AG10803 (cell line): ENCODE measurements at places on chromosomes 4 and X.

GRCh38 chr4:127291316-127291715 lies 341.4 kb upstream of the INTU start:
- DNase-seq, result peak; percentile 50

DNA sequence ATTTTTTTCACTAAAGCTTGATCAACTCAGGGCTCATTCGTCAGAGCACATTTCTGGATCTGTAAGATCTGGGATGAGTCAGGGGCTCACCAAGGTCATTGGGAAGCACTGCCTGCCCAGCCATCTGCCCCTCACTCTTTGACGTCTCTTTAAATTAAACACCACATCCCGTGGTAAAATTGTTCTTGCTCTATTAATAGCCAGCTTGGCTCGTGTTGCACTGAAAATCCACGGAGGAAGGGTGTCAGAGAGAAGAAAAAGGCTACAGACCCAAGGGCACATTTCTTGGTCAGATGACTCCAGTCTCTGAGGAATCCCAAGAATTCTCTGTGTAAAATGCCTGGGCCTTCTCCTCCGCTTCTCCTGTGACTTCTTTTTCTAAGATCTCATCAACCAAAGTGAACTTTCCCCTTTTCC lies 45.7 kb upstream of the GATB start:
- DNase-seq, result peak; percentile 89

DNA sequence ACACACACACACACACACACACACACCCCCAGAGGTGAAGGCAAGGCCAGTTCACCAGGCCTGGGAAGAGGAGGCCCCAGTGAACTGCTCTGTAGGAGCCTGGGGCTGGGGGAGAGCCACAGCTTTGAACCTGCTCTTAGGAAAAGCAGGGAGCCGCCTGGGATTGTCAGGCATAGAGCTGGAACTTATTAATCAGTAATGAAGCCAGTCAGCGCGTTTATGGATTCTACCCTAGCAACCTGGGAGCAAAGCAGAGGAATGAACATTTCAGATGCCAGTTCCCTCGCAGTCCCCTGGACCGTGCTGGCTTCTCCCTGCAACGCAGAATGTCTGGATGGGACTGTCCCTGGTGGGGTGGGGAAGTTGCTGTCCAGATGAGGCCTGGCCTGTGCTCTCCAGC lies 45.3 kb upstream of the DDX3X start:
- DNase-seq, result no peak

- DNase-seq, result peak; percentile 17
Measured at GRCh38 chrX:140141444-140142029, 176.2 kb upstream of the CXorf66 start.

DNA sequence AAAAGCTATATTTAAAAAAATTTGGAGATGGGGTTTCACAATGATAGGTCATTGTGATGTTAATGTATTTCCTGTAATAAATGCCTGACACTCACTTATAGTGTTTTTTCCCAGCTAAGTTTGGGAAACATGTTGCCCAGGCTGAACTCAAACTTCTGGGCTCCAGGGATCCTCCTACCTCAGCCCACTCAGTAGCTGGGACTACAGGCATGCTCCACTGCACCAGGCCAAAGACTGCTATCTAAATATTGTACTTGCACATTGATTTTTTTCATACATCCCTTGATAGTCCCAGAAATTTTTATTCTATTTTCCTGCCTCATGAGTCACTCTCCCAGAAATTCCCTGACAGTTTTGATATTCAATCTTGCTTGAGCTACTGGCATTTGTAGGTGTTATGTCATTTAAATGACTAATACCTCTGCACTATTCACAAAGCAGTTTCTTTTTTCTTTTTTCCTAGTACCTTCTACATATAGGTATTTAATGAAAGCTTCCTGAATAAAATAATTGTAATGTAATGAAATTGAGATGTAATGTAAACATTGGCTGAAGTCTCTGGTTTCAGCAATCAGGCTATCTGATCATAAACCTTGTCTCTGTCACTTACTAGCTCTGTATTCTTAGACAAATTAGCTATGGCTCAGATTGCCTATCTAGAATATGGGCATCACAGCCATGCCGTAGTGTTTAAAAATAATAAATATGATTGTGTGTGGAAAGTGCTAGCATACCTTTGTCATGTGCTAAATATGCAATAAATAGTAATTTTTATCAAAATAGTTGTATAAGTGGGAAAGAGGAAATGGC lies 1973.0 kb upstream of the AGA start:
- DNase-seq, result no peak

DNA sequence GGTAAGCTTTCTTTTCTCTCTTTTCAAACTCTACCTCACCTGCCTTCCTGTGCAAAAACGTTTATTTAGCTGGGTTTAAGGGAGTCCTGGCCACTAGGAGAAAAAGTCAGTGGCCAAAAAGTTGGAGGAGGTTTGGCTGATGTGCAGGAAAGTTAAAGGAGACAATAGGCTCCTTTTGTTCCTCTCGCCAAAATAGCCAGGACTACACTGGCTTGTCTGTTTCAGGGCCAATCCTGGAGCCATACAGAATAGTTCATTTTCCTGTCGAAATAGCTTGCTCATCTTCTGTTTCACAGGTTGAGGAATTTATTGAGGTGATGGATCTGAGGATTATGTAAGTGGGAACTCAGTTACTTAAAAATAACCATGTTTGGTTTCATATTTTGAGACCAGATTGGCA lies 423 bp downstream of the HEPH start:
- no peak for DNase-seq

DNA sequence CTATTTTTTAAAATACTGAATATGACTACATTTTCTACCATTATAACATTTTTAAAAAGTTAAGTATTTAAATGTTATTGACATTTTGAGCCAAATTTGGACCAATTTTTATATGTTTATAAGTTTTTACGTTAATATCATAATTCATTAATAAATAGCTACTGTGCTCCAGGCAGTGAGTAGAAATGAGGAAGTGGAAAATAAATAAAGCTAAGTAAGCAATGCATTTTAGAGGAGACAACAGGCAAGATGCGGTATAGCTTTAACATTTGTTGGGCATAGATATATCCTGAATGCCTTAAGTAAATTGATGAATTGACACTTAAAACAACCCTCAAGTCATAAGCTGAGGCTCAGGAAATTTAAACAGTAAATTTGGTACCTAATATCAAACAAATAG lies 474.8 kb downstream of the PCDH10 start:
- DNase-seq, result no peak

DNA sequence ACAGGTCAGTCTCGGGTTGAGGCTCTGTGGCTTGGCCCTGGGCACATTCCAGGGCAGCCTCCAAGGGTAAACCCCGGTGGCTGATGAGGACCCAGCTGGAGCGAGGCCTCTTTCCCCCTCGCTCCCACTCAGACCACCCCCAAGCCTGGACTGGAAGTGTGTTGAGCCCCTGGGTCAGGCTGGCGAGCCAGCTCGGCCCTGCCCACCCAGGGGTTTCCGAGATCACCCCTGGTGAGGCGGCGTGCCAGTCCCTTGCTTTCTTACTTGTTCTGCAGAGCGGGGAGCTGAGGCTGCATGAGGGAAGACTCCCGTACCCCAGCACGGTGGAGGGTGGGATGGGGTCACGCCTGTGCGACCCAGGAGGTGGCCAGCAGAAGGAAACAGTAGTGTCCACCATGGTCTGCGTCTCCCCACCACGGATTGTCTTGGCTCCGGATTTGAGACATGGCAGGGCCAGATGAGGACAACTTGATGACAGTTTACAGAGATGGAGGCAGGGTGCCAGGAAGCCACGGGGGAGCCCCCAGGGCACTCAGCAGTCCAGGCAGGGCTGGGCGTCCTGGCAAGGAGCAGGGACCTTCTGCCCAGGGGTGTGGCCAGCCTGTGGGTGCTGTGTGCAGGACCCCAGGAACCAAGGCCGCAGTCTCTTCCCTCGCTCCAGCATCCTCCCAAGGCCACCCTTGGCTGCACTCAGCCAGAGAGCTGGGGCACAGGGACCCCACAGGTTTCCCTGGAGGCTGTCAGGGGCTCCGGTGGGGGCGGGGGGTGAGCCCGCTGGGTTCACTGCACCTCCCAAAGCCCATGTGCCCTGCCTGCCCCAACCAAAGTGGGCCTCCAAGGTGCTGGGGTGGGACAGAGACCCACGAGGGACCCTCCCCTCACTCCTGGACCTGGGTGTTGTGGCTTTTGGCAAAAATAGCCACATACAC lies 6.6 kb upstream of the FGFRL1 start:
- DNase-seq, result no peak

DNA sequence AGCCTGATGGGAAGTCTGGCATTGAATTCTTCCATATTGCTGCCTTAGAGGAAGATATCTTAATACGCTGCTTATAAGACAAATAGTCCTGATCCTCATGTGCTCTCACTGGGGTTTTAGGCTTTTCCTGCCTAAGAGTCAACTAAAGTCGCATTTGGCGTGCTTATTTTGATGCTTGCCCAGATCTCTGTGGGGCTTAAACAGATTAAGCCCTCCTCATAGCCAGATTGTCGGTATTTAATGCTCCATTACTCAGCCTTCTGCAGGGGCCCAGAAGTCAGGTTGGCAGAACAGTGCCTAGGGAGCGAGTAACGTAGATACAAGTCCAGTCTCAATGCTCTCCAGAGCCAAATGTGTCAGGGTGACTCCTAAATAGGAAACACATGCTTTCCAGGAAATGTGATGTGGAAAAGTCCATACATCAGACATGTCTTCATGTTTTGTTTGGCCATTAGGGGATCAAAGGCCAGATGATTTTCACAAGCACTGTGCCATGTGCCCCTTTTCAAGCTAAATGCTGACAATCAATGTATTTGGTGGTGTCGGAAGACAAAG lies 262.8 kb downstream of the PRDM5 start:
- no peak for DNase-seq

- no peak for DNase-seq
Measured at GRCh38 chr4:123671636-123672404, 275.2 kb downstream of the SPRY1 start.

DNA sequence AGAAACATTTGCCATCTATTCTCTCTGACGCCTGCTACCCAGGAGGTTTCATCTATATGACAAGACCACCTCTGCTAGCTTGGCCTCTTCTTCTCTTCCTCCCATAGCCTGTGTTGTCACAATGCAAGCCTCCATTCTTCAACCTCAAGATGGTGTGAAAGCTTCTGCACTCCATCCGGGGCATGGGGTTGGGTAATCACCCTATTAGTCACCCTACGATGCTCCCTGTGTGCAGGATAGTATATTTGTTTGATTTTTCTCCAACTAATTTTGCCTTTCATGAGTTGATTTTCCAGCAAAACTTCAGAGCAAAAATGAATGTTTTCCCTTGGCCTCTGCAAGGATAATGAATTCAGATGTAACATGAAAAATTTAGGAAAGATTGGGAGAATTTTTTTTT lies 128.0 kb upstream of the STS start:
- DNase-seq, result no peak

- DNase-seq, result no peak
Measured at GRCh38 chr4:183533698-183534097, 28.8 kb downstream of the ING2 start.

- no peak for DNase-seq
Measured at GRCh38 chrX:69117876-69118526, 47.3 kb downstream of the PJA1 start.

GRCh38 chrX:16222151-16222550 lies 54.9 kb downstream of the MAGEB17 start:
- DNase-seq, result peak; percentile 56

DNA sequence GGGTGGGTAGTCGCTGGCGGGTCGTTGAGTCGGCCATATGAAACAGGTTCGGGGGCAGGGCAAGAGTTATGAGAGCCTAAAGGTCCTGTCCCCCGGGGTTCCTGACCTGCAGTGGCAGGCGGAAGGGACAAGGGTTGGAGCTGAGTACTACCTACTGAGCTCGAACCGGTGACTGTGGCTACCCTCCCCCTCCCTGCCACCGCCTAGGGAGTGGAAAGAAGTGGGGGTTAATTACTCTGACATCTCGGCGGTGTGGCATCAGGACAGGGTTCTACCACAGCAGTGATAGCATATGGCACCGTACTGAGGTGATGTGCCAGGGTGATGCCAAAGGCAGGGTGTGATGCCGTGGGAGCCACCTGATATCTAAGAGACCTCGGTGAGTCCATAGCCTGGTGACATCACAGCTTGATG lies 307 bp downstream of the ATG4A start:
- DNase-seq, result no peak

DNA sequence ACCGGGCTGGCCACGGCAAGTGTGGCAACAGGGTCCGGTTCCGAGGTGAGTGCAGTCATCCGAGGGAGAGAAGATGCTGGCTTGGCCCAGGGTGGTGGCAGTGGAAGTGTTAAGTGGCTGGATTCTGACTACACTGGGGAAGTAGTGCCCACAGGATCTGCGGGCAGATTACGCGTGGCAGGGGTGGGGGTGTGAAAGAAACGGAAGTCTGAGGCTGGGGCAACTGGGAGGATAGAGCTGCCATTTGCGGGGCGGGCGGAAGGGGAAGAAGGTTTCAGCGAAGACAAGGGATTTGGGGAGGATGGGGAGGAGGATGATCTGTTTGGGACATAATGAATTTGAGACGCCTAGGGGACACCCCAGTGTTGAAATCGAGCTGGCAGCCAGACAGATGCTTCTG lies 5.3 kb downstream of the RS1 start:
- no peak for DNase-seq

- no peak for DNase-seq
Measured at GRCh38 chr4:11512871-11513270, 84.2 kb upstream of the HS3ST1 start.

- DNase-seq, result no peak
Measured at GRCh38 chr4:76061421-76061820, 13.1 kb upstream of the ART3 start.

DNA sequence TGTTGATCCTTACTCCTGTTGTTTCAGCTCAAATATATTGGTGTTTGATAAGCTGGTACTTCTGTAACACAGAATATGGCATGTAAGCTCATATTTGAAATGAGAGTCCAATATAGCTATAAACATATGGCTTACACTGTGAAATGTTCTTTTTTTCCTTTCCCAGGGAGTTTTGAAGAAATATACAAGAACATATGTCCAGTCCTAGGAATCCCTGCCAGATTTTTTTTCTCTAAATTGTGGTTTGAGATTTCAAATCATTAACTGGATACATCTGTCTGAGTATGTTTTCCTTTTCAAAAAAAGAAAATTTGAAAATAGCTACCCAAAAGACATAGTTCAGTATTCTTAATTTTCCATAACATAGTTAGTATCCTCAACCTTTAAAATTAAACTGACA lies 60.2 kb downstream of the HMGB2 start:
- peak; percentile 40 for DNase-seq

GRCh38 chrX:119401569-119401968 lies 2.4 kb downstream of the SLC25A43 start:
- DNase-seq, result no peak
